ENCODE measurements at places on chromosomes 7 and 10.

GRCh38 chr7:43632746-43633145, 49.8 kb downstream of the STK17A start:
- no peak for DNase-seq

GRCh38 chr10:88120075-88120474, 256.6 kb downstream of the PTEN start:
- DNase-seq, result no peak

GRCh38 chr7:5339955-5340354, 57.2 kb downstream of the SLC29A4 start:
- no peak for DNase-seq

DNA sequence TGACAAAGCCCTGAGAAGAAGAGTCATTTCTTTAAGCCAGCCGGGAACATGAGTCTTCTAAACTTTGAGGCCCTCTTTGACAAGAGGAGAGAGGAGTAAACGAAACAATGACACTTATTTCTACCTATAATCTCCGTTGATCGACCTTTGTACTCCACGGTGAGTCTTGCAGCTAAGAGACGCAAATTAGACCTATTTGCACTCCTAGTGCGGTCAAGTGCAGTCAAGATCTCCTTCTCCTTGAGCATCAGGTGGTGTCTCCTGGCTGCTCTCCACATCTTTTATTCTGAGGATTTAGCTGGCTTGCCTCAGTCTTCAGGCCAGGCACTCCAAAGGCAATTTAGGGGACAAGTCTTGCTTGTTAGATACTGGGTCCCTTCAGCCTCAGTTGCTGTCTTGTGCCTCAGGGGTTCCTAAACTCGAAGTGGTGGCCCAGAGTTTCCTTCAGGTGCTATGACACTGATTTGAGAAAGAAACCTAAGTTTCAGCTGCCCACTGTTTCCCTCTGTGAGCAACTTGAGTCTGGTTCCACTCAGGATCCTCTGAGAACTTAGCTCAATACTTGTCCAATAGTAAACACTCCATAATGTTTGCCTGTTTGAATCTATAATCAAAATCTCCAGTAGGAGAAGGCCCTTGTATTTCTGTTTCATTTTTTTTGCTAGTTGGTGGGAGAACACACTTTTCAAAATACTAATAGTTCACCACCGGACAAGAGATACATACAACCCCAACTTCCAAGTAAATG, 312.9 kb downstream of the RNLS start:
- no peak for DNase-seq

GRCh38 chr10:100362570-100363496, 15.8 kb downstream of the SCD start:
- DNase-seq, result no peak

DNA sequence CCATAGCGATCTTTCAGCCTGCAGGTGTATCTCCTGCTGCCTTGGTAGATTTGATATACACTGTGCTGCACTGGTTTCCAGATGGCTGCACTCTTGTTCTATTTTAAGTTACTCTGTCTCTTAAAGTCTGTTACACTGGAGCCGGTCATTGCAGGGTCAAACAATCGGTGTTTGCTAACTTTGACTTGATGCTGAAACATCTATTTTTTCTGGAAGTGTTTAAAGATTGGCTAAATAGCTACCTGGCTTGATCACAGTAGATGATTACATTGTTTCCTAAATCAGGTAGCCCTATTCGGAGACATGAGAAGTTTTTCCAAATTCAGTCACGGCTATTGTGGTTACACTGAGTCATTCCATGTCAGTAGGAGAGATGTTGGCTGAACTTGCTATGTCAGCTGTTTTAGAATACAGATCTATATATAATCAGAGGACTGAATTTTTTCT, 574.8 kb downstream of the ETV1 start:
- DNase-seq, result no peak

DNA sequence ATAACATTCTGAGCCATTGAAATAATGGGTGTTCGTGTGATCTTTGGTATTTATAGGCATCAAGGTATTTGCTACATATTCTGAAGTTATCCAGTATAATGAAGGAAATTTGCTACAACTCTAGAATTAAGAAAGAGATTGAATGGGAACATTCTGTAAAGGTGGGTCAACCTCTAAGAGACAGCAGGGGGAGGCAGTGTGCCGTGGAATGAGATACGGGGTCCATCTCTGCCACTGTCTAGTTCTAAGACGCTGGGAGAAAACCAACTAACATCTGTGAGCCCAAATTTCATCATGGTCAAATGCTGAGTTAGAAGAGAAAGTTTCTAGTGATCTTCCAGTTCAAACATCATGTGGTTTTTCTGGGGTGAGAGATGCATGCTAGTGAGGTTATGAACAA, 368.9 kb downstream of the SORCS1 start:
- no peak for DNase-seq

DNA sequence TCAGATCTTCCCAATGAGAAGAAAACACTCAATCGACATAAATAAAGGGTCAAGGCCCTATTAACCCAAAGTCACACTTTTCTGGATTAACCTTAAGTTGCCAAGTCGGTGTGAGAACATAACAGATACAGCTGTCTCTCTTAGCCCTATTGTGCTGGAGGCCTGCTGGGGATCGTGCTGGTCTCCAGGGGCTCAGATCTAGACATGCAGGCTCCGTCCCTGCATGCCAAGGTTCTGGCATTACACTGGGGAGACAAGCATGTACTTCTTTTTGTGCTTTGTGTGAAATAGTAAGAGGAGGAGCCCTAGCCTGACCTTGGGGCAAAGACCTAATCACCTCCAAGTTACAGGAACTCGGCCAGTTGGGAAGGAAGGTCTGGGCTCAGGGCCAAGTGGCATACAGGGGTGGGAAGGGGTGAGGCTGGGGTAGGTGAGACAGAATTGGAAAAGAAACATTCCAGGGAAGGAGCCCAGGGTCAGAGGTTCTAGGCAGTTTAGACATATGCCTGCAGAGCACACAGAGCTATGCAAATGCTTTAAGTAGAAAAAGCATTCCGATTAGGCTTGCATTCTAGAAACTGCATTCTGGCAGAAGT, 216.4 kb downstream of the HECW1 start:
- no peak for DNase-seq

GRCh38 chr7:91915401-91916050, 25.1 kb upstream of the AKAP9 start:
- no peak for DNase-seq

GRCh38 chr10:113666682-113667252, 2.9 kb upstream of the NRAP start:
- DNase-seq, result no peak

GRCh38 chr7:149872419-149873073, 1.2 kb upstream of the ATP6V0E2 start:
- DNase-seq, result peak; percentile 34

GRCh38 chr10:104622598-104623209, 18.4 kb upstream of the SORCS3 start:
- DNase-seq, result no peak

DNA sequence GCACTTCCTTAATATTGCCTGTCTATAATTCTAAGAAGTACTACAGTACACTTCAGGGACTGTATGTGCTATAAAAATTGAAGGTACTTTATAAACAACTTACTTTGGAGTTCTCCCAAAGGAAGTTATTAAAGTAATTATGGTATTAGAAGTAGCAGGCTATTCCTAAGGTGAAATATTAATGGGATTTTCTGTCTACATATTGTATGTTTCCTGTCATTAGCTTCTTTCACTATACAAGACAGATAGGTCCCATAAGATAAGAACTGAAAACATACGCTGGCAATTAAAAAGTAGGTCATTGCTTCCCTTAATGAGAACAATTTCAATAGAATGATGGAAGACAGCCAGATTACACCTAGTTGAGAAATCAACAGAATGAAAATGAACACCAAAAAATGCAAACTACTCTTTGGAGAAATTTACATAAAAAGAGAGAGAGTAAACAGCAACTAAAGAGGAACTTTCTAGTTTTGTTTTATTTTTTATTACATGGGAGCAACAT, 147.0 kb downstream of the HBP1 start:
- DNase-seq, result no peak

- no peak for DNase-seq
Observed at GRCh38 chr7:76506081-76506440, 4.3 kb upstream of the UPK3B start.

- DNase-seq, result peak; percentile 78
Observed at GRCh38 chr7:8176370-8177081, 85.4 kb downstream of the ICA1 start.

DNA sequence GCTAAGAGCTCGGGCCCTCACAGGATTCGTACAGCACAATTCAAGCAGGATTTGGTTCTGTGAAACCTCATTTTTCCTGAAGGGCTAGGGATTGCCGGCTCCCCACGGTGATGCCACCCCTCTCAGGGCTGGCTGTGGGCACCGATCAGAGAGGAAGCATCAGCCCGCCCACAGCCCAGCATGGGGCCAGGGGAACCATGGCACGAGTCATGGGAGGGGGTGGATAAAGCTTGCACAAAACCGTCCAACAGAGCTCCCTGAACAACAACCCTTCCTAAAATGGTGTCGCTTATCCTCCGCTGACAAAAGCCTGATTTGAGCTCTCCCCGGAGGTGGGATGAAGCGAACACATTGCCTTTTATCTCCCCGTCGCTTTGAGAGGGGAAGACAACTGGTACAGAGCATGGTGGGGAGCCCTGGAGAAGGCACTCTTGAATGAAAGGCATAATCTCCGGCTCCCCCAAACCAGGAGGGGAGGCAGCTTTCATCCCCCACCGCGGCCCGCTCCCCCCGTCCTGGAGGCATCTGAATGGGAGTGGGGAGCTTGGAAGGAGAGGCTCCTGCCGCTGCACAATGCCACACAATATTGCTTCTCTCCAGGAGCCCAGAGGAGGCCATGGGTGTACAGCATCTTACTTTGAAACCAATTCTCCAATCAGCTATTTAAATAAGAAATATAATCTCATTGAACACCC, 144.0 kb downstream of the RPS24 start:
- DNase-seq, result no peak

DNA sequence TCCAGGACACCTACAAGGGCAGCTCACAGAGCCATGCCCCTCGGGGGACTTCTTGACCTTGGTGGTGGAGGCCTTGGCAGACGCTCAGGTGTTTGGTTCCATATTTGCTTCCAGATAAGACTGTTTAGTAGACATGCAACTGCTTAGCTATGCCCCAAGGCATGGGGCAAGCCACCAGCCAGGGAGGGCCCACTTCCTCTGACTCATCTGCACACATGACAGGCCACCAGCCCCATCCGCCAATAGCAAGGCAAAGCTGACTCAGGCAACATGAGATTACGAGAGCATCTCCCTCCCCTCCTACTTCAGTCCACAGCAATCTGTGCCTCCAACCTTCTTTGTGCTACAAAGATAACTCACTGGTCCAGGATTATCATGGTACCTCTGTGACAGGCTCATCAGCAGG, 54.9 kb downstream of the KCNMA1 start:
- no peak for DNase-seq

DNA sequence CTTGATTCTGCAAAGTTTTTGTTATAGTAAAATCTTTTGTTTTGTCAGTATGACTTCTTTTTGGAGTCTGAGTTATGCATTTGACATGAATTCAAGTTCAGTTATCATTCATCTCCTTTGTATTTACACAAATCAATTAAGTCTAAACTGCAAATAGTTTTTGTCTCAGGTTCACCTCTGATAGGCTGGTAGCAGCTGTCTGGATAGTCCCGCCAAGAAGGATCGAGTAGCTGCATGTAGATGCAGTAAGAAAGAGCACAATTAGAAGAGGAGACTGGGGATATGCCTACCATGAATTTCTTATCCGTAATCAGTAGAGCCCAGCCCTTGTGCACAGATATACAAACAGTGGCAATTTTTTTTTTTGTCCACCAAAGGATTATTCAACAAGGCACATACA, 392.5 kb upstream of the ETV1 start:
- DNase-seq, result no peak

- no peak for DNase-seq
Observed at GRCh38 chr7:37482505-37482904, 33.8 kb upstream of the ELMO1 start.

DNA sequence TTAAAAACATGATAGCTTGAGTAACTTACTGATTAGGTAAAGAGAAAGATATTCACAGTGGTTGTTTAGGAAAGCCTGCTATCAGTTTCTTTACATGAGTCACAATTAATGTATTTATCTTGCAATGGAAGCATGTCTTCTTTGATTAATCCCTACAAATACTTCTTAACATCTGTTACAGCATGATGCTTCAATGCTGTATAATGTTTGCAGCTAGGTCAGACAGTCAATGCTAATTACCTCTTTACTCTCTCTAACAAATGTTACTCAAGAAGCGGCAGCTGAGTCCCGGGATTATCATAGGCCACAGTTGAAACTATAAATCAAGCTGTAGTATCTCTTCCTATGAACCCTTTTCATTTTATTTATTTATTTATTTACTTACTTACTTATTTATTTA, 33.2 kb downstream of the ACBD5 start:
- no peak for DNase-seq

- no peak for DNase-seq
Observed at GRCh38 chr10:113423981-113424721, 128.7 kb upstream of the HABP2 start.

GRCh38 chr7:85229544-85229943, 42.7 kb upstream of the SEMA3D start:
- no peak for DNase-seq

GRCh38 chr10:986137-986825, 2.0 kb upstream of the GTPBP4 start:
- DNase-seq, result no peak

GRCh38 chr10:109941236-109941862, 18.0 kb upstream of the XPNPEP1 start:
- no peak for DNase-seq

- DNase-seq, result no peak
Observed at GRCh38 chr7:7696458-7697119, 21.8 kb downstream of the RPA3 start.

DNA sequence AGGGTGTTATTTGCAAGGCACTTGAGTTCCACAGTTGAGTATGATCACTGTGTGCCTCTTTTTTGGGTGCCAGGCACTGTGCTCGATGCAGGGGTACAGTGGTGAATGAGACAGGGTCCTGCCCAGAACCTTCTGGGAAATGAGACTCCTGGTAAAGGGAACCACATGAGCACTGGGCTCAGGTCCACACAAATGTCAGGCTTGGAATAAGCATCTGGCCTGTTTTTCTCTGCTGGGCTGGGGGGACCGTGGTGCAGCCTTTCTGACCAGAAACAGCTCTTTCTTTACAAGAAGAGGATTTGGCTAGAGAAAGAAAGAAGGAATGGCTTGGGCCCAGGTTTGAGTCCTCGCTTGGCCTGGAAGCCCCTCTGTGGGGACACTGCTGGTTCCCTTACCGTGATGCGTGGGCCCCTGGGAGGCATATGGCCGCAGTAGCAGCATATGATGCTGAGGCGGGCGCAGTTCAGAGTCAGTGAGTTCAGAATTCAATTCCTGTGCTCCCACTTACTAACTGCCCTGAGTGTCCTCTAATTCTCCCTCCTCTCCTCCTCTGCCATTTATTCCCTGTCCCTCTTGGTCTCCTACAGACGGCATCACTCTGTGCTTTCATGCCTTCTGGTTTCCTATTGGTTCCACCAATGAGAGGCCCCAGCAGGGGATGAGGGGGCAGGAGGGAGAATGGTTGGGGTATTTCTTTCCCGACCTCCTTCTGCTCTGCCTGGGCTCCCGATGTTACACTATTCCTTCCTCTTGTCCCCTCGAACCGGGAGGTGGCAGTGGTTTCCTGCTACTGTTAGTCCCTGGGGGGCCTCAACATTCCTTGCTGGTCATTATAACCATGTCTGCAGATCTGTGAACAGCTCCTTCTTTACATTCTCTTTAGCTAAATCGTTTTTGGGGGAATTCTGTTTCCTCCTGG, 9.6 kb upstream of the KCP start:
- no peak for DNase-seq

GRCh38 chr7:17155529-17155928, 142.9 kb upstream of the AHR start:
- no peak for DNase-seq

GRCh38 chr10:62386356-62387320, 12.5 kb downstream of the ZNF365 start:
- DNase-seq, result no peak
